ENCODE measurements at places on chromosomes 16 and 17.

- DNase-seq = no peak
Observed at GRCh38 chr17:76659928-76660655, 16.5 kb upstream of the ST6GALNAC1 start.

DNA sequence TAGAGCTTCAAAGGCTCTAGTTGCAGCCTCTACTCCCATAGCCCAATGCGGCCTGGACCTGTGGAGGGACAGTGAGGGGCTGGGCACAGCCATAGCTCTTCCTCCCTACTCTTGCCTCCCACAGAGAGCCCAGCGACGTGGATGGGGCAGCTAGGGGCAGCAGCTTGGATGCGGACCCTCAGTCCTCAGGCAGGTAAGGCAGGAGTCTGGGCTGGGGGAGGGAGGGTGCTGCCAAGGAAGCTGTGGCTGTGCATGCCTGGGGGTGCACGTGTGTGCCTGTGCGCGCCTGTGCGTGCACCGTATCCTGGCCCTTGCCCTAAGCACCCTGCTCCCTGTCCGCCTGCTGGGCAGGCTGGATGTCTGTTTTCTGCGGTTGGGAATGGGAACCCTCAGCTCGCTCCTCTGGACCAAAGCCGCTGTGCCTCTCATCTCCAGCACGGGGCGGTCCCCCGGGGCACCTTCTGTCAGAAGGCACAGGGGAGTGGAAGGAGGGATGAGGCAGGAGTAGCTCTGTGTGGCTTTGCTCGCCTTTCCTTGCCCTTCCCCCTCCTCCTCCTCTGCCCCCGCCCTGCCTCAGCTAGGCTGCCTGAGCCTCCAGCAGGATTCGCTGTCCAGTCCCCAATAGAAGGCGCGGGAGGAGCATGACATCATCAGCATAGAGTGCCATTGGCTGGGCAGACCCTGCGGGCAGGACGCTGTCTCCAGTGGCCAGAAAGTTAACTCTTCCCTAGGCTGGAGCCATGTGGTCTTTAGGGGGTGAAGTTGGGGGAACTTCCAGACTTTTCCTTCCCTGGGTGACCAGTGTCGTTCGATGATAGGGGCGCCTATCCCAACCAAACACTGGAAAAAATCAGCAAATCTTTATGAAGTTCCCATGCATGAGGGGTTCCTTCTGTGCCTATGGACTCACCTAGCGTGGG lies 797 bp downstream of the PRCD start:
- peak; percentile 94 for DNase-seq

GRCh38 chr17:29250666-29251065 lies 4.0 kb downstream of the CRYBA1 start:
- no peak for DNase-seq

GRCh38 chr16:30527635-30528178 lies 1.3 kb upstream of the ZNF768 start:
- DNase-seq = no peak

- DNase-seq = no peak
Observed at GRCh38 chr17:30450125-30451027, 26.8 kb upstream of the GOSR1 start.

- no peak for DNase-seq
Observed at GRCh38 chr17:56793531-56793930, 40.2 kb downstream of the C17orf67 start.

- DNase-seq = no peak
Observed at GRCh38 chr16:30369091-30369937, 980 bp downstream of the TBC1D10B start.
